NCI-H1436 (cell line): ENCODE measurements at places on chromosomes 2 and 18.
A peak's percentile ranks its signal among the peaks of the same experiment; 100 is the strongest.

- DNase-seq = no peak
Measured at GRCh38 chr2:141062443-141062842, 1068.4 kb downstream of the LRP1B start.

DNA sequence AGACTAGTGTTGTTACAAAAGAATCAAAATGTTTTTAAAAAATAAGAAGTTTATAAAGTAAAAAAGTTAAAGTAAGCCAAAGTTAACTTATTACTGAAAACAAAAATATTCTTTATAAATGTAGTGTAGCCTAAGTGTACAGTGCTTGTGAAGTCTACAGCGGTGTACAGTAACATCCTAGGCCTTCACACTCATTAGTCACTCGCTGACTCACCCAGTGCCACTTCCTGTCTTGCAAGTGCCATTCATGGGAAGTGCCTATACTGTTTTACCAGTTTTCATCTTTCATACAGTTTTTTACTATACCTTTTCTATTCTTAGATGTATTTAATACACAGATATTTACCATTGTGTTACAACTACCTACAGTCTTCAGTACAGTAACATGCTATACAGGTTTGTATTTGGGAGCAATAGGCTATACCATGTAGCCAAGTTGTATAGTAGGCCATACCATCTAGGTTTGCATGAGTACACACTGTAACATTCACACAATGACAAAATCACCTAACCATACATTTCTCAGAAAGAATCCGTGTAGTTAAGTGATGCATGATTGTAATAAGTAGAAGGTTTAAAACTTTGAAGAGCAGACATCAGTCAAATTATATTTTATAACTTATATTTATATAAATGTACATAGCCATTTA, 13.4 kb downstream of the SERPINB7 start:
- no peak for DNase-seq

GRCh38 chr2:69204654-69205053, 182.4 kb downstream of the GFPT1 start:
- DNase-seq = no peak

DNA sequence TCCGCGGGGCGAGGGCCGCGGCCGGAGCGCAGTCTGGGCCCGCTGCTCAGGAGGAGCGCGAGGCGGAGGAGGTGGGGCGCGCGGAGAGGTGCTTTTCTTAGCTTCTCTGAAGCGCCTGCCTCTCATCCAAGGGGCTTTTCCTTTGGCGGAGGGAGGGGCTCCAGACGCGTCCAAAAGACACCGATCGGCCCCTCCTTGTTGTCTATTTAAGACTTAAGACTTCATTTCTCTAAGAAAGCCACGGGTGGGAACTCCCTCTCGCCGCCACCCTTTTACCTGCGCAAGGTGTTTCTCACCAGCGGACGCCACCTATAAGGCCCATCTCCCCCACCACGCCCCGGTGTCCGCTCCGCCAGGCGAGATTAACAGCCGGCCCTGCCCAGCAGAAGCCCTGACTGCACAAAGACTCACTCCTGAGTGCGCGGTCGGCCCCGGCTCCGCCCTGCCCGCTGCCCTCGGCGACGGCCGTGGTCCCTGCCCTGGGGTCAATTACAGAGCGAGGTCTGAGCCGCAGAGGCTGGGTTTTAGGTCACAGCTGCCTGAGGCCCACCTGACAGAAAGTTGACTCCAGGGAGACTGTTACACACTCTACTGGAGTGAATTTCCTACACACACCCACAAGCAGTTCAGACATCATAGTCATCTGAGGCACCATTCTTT, at the start of gene DSC2:
Gene DSC2, minus strand, starts transcription at position 397 of the 660 bp plus-strand sequence. CDS start 450 bp downstream, outside the sequence.
- DNase-seq = no peak

DNA sequence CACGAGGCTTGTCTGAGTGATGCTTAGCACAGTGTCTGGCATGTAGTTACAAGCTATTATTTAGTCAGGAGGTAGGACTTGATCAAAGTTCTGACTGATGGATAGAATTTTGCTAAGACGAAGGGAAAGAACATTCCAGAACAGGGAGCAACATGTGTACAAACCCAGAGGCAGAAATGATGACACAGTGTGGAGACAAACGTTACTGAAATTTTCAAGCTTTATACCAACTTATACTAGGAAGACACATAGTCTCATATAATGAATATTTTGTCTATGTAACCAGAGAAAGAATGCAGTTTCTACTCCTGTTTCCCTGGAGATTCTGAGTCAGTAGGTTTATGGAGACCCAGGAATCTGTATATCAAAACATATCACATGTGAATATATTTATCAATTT, 123.4 kb downstream of the FAM124B start:
- no peak for DNase-seq

- no peak for DNase-seq
Measured at GRCh38 chr2:239961662-239962613, 63.2 kb downstream of the NDUFA10 start.

- DNase-seq = peak; percentile 29
Measured at GRCh38 chr2:38076152-38076709, 280 bp upstream of the CYP1B1 start.

DNA sequence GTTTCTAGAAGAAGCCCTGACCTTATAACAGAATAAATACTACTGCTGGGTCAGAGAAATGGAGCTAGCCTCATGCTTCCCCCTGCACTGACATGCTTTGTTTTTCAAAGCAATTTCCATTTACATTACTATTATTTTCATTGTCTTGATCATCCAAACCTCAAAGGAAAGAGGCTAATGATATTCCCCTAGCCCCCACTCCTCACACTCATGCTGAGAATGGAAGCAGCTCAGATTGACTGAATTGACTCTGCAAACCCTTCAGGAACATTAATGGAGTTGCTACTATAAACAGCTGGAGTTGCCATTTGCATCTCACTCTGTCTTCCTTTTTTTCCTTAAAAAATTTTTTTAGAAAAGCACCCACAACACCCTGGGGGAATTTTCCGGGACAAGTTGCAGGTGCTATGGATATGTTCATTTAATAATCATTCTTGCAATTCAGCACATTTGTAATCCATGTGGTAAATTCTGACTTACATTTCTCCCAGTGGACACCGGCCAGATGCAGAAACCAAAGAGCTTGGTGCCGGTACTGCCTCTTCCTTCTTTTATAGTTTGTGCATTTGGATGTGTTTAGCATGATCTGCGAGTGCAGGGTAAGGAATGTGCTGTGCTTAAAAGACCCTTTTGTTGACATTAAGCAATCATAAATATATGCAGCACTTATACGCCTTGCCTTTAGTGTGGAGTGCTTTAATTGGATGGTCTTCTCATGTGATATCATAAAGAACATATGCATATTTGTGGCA, 103.3 kb upstream of the OSR1 start:
- DNase-seq = no peak

DNA sequence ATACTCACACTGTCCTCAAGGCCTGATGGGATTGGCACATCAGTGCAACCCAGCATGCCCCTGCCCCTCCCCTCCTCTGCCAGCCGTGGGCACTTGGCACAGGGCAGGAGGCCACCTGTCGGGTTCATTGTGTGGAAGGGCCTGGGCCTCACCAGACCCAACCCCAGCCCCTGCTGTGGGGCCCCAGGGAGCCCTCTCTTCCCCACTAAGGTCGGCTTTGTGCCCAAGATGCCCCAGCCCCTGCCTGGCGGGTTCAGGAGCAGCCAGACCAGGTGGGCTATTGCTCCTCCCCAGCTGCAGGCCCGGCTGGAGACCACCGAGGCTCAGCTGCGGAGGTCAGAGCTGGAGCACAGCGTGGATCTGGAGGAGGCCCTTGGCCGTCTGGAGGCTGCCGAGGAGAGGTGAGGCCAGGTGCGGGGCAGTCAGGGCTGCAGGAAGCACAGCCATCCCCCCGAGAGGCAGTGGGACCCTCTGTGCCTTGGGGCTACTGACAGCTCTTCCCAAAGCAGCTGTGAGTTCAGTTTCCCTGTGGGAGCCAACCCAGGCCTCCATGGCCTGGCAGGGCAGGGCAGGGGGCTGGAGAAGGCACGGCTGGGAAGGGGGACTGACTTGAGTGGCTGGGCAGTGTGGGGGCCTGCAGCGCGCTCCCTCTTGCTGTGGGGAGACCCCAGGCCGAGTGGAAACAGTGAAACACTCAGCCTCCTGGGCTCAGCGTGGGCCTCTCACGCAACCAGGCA, 16.3 kb downstream of the CROCC2 start:
- DNase-seq = no peak

DNA sequence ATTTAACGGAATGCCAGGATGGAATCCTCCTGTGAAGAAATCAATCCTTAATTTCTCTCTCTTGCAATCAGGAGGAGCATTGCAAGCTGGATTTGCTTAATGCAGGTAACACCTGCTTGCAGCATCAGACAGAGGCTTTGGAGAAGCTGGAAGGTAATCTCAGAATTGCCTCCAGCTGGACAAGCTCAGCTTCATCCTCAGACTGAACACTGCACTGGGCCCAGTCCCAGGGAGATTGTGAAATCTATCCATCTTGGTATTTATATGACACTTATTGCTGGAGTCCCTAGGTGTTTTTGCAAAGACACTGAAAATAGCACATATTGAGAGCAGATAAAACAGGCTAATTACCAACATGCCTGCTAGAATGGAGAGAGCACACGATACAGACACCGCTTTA, 179.4 kb upstream of the SESTD1 start:
- no peak for DNase-seq

- DNase-seq = no peak
Measured at GRCh38 chr2:36951574-36951973, 14.8 kb downstream of the STRN start.

DNA sequence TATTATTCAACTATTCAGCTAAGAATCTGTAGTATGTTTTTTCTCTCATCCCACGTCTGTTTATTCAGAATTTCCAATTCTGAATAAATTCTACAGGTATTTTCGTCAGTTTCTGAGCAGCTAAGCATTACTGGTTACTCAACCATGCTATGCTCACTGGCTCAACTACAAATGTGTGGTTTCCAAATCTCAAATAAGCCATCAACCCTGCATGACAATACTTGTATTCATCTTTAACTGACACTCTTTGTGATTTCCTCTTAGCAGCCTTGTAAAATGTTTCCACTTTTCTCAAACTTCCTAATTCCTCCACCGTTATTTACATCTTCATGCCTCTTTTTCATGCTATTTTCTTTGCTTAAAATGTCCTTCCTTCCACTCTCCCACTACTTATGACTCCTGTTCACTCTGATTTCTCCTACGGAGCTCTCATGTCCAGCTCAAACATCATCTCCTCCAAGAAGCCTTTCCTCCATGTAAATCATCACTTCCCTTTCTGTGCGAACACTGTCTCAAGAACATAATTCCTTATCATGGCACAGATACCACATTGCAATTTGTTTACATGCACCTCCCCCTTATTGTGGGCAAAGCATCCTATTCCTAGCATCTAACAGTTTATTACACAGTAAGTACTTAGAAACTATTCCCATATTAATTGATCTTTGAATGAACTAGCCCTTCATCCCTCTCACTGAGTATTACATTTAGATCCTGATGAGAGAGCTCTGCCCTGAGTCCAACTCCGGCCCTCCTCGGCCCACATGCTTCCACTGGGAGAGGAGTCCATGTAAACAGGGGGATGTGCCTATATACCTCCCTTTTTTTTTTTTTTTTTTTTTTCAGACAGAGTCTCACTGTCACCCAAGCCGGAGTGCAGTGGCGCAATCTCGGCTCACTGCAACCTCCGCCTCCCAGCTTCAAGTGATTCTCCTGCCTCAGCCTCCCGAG, 10.5 kb downstream of the CCDC88A start:
- DNase-seq = no peak

DNA sequence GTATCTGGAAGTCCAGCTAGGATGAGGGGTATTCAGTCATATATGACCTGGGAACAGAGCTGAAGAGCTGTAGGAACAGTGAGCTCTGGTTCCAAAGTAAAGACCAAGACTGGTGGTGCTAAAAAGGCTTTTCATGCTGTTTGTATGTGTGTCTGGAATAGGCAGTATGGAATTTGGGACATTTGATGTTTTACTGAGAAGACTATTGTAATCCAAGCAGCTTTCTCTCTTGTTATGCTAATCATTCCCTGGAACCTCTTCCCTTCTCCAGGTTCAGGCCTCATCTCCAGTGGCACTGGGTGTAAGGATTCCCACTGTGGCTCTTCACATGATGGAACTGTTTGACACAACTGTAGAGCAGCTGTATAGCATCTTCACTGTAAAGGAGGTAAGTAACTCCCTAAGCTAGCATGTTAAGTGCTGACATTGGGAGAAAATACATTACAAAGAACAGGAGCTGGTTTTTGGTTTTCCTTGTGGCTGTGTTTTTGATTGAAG, 23.3 kb downstream of the C2orf74 start:
- DNase-seq = no peak

GRCh38 chr18:42052122-42052708, 97.2 kb downstream of the PIK3C3 start:
- no peak for DNase-seq

DNA sequence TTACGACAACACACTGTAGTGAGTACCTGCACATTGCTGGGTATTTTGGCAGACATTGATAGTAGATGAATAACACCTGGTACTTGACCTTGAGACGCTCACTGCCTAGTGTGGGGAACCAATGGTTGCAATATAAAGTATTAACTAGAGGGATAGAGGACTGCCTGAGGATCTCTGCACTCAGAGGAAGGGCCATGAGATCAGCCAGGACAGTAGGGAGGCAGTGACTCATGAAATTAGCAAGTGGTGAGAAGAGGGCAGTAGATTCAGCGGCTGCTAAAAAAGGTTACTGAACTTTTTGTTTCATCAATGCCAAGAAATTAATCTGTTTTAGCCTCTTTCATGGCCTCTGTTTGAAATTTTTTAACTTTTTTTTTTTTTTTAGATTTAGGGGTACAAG, 250.8 kb upstream of the TCF4 start:
- DNase-seq = no peak

DNA sequence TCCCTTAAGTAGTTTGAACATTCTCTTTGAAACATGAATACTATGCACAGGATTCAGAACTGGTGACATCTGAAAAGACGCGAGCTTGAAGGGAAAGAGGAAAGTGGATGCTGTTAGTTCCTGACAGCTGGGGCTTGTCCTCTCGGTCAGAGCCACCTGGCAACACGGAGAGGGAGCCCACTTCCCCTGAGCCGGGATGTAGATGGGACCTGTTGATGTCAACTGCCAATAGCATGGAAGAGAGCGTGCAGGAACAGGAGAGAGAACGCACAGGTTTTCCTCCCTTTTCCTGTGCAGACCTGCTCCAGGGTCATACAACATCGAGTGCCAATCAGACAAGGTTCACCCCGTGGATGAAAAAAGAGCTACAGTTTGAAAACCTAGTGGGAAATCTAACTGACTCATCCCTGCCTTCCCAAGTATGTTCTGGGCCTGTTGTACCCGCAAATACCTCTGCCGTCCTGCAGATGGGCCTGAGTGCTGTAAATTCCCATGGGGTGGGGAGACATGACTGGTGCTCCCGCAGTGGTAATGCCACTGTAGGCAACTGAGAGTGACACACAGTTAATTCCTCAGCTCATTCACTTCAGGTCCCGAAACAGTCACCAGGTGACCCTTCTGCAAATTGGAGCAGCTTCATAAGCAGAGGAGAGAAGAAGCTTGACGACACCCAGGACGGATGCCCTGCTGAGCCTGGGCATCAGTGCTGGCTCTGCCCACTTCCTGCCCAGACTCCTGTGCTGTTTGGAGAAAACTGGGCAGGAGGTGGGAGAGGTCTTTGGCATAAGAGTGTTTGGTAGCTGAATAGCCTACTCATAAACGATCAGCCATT, 13.9 kb upstream of the MBP start:
- no peak for DNase-seq

GRCh38 chr18:76980663-76981395, 151.8 kb downstream of the MBP start:
- DNase-seq = no peak
